ENCODE measurements at places on chromosomes 1 and 21. TPM values are rescaled to one million over a fixed set of nuclear protein-coding genes. Genes with fewer than 3 reads are reported as not detected.

Gene CFHR2
- not detected for total RNA-seq

Gene LENEP
- total RNA-seq: 0.18 TPM

Gene AGO4
- total RNA-seq: 14.0 TPM

Gene C1orf122
- total RNA-seq: 10.0 TPM

Gene ZNF697
- 19.3 TPM for total RNA-seq

Gene LINGO4
- not detected for total RNA-seq

Gene SPRR2F
- not detected for total RNA-seq

Gene LCE2A
- total RNA-seq: not detected

Gene KCND3
- total RNA-seq: not detected

Gene LIPI
- total RNA-seq: not detected

Gene S100A1
- not detected for total RNA-seq

Gene OR10Z1
- total RNA-seq: not detected

Gene SERPINC1
- not detected for total RNA-seq

Gene A3GALT2
- 0.09 TPM for total RNA-seq

Gene AMY2B
- total RNA-seq: 1.9 TPM

Gene TRIM67
- total RNA-seq: not detected

All from endothelial cell of coronary artery (primary cell).